ENCODE measurements at places on chromosomes 16 and 17.

DNA sequence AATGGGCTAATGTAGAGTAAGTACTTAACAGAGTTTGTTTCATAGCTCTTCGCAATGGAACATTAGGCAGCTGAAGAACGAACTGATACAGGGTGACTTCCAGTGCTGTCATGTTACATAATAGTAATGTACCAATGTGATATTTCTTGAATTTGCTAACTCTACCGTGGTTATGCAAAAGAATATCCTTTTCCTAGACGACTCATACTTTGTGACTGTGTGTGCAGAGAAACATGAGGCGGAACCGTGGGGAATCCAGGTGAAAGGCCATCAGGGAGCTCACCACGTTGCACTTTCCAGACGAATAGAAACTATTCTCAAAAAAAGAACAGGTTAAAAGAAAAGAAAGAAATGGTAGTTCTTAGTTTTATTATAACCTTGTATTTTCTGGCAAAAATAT, 13.2 kb downstream of the NOB1 start:
- DNase-seq: no peak

DNA sequence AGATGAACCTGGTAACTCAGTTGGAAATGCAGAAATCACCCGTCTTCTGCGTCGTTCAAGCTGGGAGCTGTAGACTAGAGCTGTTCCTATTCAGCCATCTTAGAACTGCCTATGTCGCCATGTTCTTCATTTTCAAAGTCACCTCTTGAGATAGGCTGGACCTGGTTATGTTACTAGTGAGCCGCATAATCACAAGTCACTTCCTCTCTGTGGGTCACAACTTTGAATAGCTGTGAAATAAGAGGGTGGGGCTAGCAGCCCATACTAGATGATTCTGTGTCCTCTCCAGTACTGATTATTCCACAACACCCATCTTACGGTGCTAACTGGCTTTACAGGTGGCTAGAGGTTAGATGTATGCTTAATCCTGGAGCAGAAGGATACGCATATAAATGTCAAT, 74.2 kb downstream of the VPS53 start:
- DNase-seq: no peak

- DNase-seq: no peak
Observed at GRCh38 chr16:73730481-73731090, 566.0 kb upstream of the PSMD7 start.

DNA sequence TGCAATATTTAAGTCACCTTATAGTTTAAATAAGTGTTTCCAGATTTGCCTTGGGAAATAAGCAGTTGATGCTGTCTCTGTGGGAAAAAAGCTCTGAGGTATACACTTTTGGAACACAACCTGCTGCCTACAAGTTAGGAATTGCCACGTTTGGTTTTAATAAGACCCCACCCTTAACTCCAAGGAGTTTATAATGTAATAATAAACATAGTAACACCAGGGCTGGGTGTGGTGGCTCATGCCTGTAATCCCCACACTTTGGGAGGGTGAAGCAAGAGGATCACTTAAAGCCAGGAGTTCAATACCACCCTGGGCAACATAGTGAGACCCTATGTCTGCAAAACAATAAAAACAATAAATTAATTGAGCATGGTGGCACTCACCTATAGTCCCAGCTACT, 15.9 kb upstream of the SMG1 start:
- DNase-seq: no peak

- peak; percentile 14 for DNase-seq
Observed at GRCh38 chr16:81583893-81584631, 139.5 kb downstream of the CMIP start.

DNA sequence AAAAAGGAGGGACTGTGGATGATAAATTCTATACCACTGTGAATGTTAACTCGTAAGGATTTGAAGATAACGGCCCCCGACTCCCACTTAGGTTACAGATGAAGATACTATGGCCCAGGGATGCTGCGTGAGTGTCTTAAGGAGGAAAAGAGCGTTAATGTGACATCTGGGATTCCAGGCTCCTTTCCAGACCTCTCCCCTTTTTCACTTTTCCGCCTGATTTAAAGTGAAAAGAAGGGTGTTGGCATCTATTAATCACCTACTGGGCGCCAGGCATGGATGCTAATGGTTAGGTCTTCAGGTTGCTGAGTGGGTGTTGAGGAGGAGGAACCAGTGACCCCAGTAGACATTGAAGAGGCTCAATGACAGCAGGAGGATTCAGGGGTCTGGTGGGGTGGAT, 117.8 kb downstream of the RBFOX1 start:
- no peak for DNase-seq

DNA sequence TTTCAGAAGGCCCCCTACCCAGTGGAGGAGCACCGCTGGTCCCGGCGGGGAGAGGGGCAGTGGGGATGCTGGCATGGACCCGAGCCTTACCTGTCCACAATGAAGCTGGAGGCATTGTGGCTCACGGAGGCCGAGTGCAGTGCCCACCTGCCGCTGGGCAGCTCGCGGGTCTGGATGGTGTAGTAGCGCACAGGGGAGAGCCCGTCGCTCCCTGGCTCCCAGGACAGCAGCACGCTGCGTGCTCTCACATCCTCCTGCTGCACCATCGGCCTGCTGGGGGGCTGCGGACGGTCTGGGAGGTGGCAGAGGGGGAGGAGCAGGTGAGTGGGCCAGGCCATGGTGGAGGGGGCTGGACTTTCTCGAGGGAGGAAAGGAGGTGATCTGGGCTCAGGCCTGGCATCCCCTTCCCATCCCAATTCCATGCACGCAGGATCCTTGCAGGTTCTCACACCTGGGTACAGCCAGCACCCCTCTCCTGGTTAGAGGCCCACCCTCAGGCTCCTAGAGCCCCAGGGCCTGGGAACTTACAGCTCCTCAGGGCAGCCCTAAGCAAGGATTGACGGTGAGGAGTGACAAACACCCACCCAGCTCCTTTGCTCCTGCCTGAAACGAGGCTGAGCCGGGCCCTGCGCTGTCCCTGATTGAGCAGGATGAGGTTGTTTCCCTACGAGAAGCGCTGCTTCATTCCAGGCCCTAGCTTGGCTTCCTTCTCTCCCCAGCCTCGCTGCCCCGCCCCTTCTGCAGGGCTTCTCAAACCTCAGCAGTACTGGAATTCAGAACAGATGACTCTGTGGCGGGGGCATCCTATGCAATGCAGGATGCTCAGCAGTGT, 76.2 kb upstream of the CDC42EP4 start:
- no peak for DNase-seq
